Kidney (tissue), 22 donors: ENCODE measurements at places on chromosomes 5 and 9. TPM values are rescaled to one million over a fixed set of nuclear protein-coding genes. Genes with fewer than 3 reads are reported as not detected.
A peak's percentile ranks its signal among the peaks of the same experiment; 100 is the strongest.

- no peak overlapping the region for H3K27ac ChIP-seq
- DNase-seq = no peak
- no peak overlapping the region for H3K4me3 ChIP-seq
- no peaks in the 10 kb centered on the region for H3K36me3 ChIP-seq
These were observed 40.2 kb upstream of the EXOC3 start for GRCh38 chr5:402615-403359.

The CDH9 gene
- polyA plus RNA-seq = 1.7 TPM

DNA sequence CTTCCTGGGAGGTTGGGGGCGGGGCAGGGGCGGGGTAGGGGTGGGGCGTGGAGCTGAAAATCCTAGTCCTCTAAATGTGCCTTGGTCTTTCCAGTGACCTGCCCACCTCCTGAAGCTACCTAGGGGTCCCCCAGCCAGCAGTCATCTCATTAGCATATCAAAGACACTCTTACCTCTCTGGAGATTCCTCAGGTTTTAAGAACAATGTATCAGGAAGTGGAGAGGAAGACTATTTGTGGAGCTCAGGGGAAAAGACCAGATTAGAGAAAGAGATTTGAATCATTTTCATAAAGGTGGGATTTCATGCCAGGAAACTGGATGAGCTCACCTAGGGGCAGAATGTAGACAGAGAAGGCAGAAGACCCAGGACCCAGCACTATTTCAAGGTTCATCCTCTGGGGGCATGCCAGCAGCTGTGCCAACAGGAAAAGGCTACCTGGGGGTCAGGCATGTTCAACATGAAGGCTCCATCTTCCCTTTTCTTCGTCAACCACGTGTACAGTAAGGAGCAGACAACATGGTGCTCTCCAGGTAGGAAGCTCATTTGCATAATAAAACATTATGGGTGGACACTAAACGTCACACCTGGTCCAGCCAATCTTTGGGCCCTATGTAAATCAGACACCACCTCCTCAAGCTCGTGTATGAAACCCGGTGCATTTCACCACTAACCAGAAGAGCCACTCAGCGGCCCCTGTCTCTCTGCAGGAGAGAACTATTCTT, 6.9 kb downstream of the GMCL2 start:
- no peaks in the 10 kb centered on the region for H3K27me3 ChIP-seq
- no peak for DNase-seq
- no peak overlapping the region for H3K4me3 ChIP-seq
- no peaks in the 10 kb centered on the region for H3K36me3 ChIP-seq

- no peaks in the 10 kb centered on the region for H3K36me3 ChIP-seq
- H3K27ac ChIP-seq = no peak overlapping the region
- H3K27me3 ChIP-seq = no peaks in the 10 kb centered on the region
- no peak overlapping the region for H3K4me3 ChIP-seq
- H3K4me1 ChIP-seq = no peaks in the 10 kb centered on the region
These were observed 21.9 kb upstream of the TOR1B start for GRCh38 chr9:129781131-129781530.

The RASGEF1C gene
- polyA plus RNA-seq = 0.15 TPM

DNA sequence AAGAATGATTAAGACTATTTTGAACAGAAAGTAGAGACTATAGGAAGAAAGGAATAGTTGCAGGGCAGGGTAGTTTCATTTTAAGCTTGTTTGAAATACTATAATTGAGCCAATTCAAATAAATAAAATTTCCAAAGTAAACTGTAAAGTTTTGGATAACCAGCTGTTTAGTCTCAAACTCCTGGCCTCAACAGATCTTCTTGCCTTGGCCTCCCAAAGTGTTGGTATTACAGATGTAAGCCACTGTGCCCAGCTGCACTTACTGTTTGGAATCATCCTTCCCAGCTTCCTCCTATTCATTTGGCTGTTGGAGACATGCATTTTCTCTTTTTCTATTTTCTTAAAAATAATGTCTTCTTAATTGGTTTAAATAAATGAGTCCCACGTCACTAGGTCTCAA, 231.0 kb downstream of the NNT start:
- DNase-seq = no peak
- H3K4me3 ChIP-seq = no peak overlapping the region
- H3K36me3 ChIP-seq = no peaks in the 10 kb centered on the region
- no peaks in the 10 kb centered on the region for H3K27me3 ChIP-seq
- no peak overlapping the region for H3K27ac ChIP-seq

DNA sequence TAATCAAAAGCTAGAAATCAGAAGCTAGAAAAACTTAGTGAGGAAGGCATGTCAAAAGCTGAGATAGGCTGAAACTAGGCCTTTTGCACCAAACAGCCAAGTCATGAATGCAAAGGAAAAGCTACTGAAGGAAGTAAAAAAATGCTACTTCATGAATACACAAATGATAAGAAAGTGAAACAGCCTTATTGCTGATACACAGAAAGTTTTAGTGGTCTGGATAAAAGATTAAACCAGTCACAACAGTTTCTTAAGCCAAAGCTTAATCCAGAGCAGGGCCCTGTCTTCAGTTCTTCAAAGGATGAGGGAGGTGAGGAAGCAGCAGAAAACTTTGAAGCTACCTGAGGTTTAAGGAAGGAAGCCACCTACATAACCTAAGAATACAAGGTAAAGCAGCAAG, 102.5 kb upstream of the SH3GL2 start:
- H3K36me3 ChIP-seq = no peaks in the 10 kb centered on the region
- no peak overlapping the region for H3K27ac ChIP-seq
- DNase-seq = no peak
- no peaks in the 10 kb centered on the region for H3K4me1 ChIP-seq

DNA sequence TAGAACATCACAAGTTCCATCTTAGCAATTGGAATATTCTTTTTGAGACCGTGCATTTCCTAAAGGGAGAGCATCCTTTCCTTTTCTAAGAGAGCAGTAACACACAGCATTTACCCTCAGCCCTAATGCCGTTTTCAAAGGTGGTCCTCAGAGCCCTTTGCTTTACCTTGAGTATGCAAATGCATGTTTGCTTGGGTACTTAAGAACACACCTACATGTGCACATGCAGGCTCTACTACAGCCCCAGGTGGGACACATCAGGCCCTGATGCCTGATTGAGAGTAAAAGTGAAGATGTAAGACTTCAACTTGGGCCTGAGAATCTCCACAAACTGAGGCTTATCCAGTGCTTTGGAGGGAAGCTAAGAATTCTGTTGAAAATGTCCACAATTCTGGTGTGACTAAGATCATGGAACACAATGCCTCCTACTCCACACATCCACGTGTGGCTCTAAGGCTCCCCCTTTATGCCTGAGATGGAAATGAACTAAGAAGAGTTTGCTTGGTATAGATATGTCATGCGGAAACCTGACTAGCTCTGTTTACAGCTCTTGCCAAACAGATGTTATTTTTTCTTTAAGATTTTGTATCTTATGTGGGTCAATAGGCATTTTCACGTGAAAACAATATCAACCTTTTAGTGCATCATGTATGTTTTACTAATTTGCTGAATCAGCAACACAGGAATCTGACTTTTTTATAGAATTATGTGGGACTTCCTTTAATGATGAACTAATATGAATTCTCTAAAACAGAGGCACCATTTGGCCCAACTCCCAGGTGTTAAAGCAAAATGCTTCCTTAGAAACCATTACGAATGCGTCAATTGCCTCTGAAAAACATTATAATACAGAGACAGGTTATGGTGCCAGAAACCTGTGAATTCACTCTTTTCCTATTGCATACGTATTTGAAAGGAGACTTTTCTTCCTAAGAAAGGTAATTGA, 48.9 kb upstream of the SLC2A8 start:
- DNase-seq = peak; percentile 30
- peaks cover 4% of the 10 kb centered on the region for H3K36me3 ChIP-seq
- no peaks in the 10 kb centered on the region for H3K4me1 ChIP-seq
- no peaks in the 10 kb centered on the region for H3K27me3 ChIP-seq
- H3K27ac ChIP-seq = no peak overlapping the region

DNA sequence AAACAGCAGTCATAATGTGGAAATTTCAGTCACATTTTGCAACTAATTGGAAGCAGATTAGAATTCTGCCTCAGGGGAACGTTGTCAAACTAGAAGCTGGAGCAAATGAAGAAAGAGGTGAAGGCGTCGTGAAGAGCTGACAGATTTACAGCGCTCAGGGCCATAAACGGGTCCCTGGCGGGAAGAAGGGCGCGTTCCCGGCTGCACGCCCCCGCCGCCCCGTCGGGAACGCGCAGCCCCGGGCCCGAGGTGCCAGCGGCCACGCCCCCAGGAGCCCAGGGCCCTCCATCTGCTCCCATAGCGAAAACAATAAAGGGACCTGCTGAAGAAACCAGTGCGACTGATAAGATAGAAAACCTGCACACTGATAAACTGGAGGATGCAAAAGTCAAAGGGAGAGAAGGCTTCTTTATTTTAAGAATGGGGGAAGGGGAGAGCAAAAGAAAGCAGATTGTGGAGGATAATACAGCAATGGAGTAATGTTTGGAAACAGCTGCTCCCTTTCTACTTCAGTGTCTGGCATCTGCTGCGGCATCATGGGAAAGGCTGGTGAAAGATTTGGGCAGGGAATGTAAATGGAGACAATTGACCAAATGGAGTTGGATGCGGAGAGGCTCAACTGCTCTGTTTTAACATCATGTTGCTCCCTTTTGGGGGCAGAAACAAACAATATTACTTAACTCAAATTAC, 11.1 kb downstream of the ZNF608 start:
- no peaks in the 10 kb centered on the region for H3K27me3 ChIP-seq
- peak; percentile 82 for DNase-seq
- peak overlapping the region; percentile 36 for H3K4me3 ChIP-seq

The SUSD3 gene
- polyA plus RNA-seq = 34.6 TPM

GRCh38 chr5:161546095-161546469, 443 bp downstream of the GABRB2 start:
- DNase-seq = no peak
- no peaks in the 10 kb centered on the region for H3K36me3 ChIP-seq
- peaks cover 12% of the 10 kb centered on the region for H3K27me3 ChIP-seq
- peaks cover 6% of the 10 kb centered on the region for H3K4me1 ChIP-seq

DNA sequence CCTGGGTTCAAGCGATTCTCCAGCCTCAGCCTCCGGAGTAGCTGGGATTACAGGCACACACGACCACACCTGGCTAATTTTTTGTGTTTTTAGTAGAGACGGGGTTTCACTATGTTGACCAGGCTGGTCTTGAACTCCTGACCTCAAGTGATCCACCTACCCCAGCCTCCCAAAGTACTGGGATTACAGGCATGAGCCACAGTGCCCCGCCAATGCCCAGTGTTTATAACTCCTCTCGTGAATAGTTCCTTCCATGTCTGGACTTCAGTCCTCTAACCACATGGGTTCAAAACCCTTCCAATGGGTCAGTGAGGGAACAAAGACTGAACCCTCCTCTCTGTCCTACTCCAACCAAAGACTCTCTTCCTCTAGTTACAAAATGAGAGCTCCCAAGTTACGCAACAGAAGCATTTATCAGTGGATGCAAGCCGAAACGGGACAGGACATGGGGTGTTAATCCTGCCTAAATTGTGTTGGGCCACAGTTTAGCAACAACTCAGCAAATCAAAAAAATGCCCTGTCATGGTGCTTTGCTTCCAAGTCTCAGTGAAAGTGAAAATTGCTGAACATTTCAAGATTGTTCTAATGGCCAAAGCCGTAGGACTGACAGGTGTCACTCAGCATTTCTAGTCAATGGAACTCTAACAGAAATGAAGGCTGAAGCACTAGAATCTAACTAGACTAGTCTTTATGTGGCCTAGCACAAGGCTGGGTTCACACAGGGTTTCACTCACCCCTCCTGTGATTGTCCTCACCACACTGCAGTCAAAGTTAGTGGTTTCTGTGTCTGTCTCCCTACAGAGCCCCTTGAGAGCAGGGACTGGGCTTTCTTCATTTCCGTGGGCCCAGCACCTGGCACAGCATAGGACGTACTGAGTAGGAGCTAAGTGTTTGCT, 3.2 kb upstream of the TMEM245 start:
- H3K27ac ChIP-seq = no peak overlapping the region
- H3K27me3 ChIP-seq = no peaks in the 10 kb centered on the region
- no peak overlapping the region for H3K4me3 ChIP-seq

GRCh38 chr5:55438998-55439397, 95.8 kb downstream of the PLPP1 start:
- H3K27ac ChIP-seq = peak overlapping the region; percentile 91
- DNase-seq = peak; percentile 59
- peaks cover 15% of the 10 kb centered on the region for H3K4me1 ChIP-seq
- H3K4me3 ChIP-seq = no peak overlapping the region
- peaks cover 4% of the 10 kb centered on the region for H3K36me3 ChIP-seq
- H3K27me3 ChIP-seq = no peaks in the 10 kb centered on the region

The GABBR2 gene
- polyA plus RNA-seq = not detected

- peak overlapping the region; percentile 63 for H3K27ac ChIP-seq
- no peak overlapping the region for H3K4me3 ChIP-seq
- peaks cover 41% of the 10 kb centered on the region for H3K4me1 ChIP-seq
- DNase-seq = no peak
These were observed 19.9 kb downstream of the GPX3 start for GRCh38 chr5:151040211-151040747.

DNA sequence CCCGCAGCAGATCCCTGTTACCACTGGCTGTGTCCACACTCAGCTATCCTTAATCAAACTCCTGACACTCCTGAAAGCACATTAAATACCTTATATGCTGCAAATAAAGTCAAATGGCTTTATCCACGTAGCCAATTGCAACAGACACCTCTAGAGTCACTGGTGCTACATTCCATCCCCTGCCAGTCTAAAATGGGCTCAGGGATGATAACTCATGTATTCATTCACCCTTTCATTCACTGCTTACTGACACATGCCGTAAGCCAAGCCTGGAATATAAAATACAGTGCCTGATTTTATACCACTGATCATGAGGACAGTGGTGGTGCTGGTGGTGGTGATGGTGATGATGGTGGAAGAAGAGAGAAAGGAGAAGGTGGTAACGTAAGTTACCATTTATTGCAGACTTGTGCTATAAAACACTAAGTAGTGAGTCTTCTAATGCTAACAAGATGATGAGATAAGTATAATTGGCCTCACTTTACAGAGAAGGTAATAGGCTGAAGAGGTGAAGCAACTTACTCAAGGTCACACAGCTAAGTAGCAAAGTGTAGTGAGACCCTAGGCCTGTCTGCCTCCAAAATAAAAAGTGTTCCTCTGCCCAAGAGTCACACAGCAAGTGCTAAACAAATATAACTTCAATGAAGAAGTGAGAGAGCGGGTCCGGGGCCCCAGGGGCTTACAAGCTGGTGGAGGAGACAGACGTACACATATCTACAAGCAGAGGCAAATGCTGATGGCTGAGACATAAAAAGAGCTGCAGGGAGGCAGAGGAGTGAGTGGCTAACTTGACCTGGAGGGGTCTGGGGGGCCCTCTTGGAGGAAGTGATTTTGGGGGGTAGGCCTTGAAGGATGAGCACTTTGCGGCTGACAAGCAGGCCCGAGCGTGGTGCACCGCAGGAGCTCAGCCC, 1.2 kb downstream of the TTLL11 start:
- H3K27ac ChIP-seq = no peak overlapping the region
- peak overlapping the region; percentile 52 for H3K4me3 ChIP-seq
- peaks cover 19% of the 10 kb centered on the region for H3K4me1 ChIP-seq
- DNase-seq = no peak
- H3K36me3 ChIP-seq = no peaks in the 10 kb centered on the region

GRCh38 chr5:55620009-55620765, 85.4 kb upstream of the PLPP1 start:
- H3K36me3 ChIP-seq = no peaks in the 10 kb centered on the region
- no peak overlapping the region for H3K27ac ChIP-seq
- no peak overlapping the region for H3K4me3 ChIP-seq
